AG08396 (cell line): ENCODE measurements at places on chromosomes 4 and X.

DNA sequence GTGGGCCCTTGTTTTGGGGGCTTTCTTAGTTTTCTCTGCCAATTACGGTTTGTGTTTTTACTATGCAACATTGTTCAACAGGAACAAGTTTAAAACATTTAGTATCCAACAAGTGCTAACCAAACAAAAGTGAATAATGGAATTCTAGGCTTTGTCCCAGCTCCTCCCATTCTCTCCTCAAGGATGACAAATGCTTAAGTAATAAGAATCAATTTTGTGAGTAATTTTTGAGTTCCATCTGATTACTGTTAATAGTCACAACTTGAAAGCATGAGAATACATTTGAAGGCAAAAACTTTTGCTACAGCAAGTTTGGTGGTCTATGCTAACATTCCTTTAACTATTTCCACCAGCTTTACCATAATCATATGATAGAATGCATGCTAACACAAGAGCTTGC is 78.1 kb upstream of the HPGD start:
- DNase-seq, result no peak

GRCh38 chr4:73661646-73662119 is 41.4 kb upstream of the RASSF6 start:
- peak; percentile 81 for DNase-seq

- no peak for DNase-seq
Observed at GRCh38 chr4:186351668-186352194, 85.7 kb downstream of the F11 start.

DNA sequence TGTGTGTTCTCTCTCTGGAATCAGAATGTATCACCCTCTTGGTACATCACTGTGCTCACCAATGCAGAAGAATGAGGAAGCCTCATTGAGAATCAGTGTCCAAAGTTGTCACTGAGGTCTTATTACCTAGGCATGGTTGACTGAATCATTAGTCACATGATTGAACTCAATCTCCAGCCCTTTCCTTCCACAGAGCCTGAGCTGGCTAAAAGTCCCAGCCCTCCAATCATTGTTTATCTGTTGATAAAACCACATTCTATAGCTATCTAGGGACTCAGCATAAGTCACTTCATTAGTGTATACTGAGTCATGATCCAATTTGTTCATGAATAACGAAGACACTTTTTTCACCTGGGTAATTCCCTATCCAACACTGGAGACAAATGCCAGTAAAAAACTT is 396.8 kb downstream of the TRAM1L1 start:
- no peak for DNase-seq

DNA sequence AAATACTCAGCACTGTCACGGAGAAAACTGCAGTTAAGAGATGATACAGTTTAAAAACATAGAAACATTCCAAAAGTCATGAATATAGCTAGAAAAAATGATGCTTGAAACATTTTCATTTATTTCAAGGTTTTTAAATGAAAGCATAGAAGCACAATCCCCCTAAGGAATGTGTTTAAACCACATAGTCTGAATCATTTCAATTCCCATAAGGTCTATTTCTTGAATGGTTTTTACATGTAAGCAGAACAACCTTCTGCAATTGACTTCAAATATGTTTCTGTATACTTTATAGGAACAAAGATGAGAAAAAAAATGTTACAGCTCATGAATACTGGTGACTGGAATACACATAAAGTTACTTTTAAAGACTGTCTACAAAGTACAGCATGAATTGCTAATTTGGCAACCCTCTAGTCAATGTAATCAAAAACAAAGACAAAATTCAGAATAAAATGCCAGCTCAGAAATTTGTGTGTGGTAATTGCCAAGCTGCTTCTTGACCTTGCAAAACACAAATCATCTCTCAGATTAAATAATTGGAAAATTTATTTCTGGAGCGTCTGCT is 886.4 kb upstream of the ADGRL3 start:
- no peak for DNase-seq

- DNase-seq, result no peak
Observed at GRCh38 chr4:5125321-5125720, 74.0 kb downstream of the STK32B start.

GRCh38 chr4:40976343-40976742 is 226.6 kb downstream of the NSUN7 start:
- peak; percentile 37 for DNase-seq

GRCh38 chr4:73586666-73587065 is 33.6 kb downstream of the RASSF6 start:
- DNase-seq, result no peak

- no peak for DNase-seq
Observed at GRCh38 chr4:62260254-62260653, 1060.1 kb downstream of the ADGRL3 start.
